ENCODE measurements at places on chromosomes 7 and 10.
A peak's percentile ranks its signal among the peaks of the same experiment; 100 is the strongest.

GRCh38 chr7:141991140-141991539 is 4.5 kb upstream of the MGAM start:
- no peak for DNase-seq

DNA sequence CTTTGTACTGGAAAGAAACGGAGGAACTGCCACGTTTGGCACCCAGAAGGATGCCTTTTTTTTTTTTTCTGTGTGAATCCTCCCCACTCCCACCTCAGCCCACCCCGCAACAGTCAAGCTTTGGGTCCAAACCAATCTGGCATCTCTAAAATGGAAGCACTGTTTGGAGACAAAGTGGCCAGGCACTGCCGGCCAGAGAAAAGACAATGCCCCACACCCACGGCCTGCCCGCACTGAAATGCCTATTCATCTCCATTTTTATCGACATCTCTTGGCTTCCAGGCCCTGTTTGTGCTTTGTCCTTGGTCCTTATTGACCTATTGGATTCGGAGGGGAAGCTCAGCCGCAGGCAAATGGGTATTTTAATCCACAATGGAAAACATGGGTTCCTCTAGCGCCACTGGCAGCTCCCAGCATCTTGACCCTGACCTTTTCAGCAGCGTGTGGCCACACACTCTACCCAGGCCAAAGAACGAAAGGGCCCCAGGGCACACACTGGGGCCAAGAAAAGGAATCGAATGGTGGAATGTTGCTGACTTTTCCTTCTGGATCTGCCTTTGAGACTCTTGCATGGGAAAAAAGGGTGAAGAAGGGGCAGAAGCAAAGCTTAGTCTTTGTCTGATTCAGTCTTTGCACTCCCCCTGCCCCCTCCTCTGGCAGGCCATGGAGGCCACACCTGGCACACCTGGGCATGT is 162.6 kb upstream of the CDCA7L start:
- no peak for DNase-seq

DNA sequence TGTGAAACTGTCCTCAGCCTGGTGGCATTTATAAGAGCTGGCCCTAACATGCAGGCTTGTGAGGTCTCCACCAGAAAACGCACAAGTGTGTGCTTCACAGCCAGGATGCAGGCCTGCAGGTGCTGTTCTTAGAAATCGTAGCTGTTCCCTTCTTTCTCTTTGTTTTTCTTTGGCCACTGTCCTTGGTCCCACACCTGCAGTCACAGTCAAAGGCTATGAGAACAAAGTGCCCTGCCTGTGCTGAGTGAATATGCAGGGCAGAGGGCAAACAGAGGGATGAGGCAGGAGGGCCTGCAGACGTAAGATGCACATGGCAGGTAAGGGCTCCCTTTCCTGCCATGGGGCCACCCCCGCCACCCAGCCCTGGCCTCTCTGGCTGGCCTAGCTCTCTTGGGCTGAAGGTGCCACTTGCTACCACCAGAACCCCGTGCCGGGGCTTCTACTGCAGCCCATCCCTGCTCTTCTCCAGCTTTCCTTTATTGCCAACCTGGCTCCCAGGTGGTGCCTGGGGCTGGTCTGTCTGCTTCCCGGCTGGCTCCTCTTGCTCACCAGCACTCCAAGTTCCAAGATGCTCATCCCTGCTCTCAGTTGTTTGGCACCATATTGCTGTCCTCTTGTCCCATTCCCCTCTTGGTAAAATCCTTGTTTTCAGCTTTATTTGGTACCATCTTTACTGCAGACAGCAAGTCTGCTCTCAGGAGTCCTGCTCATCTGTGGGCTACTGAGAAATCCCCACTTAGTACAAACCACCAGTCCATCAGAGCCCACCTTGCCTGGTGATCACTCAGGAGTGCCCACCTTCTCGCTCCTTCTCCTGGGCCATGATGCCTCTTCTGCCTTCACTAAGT is 308.1 kb upstream of the ZMIZ1 start:
- no peak for DNase-seq

GRCh38 chr10:42874713-42875387 is 92.3 kb downstream of the BMS1 start:
- DNase-seq, result no peak

DNA sequence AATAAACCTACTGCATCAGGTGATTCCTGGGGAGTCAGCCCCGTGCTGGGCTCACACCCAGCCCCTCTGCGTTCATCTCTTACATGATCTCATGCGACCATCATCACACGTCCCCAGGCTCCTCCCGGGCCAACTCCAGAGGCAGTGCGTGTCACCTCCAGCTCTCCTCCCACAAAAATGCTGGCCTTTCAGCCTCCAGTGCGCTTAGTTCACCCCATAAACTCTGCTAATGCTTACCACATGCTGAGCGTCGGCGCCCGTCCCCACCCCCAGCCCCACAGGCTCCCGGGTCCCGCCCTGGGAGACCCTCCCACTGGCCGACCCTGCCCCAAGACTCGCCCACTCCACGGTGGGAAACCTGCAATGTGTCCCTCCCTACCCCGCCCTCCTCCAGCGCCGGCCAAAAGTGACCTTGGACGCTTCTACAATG is 816 bp upstream of the SDK1 start:
- DNase-seq, result peak; percentile 6
